NCI-H2029 treated with DMSO at 0.1 percent for 48 hours (cell line): ENCODE measurements at places on chromosomes 2 and 18.

GRCh38 chr2:43006834-43007543 lies 214.6 kb upstream of the HAAO start:
- DNase-seq, result no peak

DNA sequence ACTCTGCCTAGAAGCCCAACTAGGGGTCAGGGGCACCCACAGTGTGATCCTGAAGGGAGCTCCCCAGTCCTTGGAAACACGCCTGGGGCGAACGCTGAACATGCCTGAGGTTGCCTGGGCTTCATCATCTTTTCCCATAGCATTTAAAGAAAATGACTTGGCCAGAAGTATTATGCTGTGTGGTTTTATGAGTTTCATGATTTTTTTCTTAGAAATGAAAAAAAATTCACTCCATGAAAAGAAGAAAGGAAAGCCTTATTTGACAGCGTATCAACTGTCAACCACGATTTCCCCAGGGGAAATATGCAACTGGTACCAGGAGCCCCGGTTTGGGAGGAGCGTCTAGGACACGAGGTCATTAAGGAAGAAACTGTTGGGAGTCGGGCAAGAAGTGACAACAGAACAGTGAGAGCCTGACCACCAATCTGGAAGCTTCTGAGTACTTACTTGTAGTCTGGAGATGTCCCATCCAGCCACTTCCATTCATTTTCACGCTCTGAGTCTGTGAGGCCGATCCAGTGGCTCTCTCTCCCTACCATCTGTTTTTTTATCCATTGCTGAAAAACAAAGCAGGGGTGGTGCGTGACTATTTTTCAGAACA lies 63.5 kb upstream of the THOC1 start:
- no peak for DNase-seq

DNA sequence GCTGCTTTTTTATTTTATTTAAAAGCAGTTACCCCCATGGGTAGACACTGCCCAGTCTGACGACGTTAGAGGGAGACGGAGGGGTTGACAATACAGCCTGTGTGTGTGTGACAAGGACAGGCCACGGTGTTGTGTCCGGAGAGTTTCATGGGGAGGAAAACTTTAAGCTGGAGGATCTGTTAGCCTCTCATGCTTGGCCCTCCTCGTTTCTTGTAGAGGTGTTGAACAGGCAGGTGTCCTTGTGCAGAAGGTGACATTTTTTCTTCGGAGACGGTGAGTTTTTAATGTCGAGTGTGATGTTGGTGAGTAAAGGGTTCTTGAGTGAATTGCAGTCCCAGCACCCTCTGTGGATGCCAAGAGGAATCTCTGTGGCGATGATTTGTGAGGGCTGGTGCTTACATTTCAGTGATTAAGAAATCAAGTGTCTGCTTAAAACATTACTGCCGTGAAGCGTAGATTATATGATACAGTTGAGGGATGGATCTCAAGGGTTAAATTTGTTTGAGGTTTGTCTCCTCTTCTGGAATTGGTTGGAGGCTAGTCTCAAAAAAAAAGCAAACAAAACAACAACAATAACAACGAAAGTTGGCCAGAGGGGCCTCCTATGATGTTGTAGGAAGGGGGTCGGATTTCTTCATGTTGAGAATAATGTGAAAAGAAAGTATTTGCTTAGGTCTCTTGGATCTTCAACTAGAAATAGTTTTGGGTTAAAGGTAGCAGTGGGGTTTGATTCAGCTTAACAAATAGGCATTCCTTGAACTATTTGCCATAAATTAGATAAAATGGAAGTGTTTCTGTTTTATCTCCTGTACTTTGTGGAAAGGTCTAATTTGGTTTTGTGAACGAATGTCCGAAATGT lies 1.6 kb downstream of the NCOA1 start:
- no peak for DNase-seq

GRCh38 chr2:53508667-53509066 lies 258.9 kb upstream of the CHAC2 start:
- no peak for DNase-seq

- DNase-seq, result no peak
Measured at GRCh38 chr2:214401580-214401979, 9.3 kb upstream of the VWC2L start.

DNA sequence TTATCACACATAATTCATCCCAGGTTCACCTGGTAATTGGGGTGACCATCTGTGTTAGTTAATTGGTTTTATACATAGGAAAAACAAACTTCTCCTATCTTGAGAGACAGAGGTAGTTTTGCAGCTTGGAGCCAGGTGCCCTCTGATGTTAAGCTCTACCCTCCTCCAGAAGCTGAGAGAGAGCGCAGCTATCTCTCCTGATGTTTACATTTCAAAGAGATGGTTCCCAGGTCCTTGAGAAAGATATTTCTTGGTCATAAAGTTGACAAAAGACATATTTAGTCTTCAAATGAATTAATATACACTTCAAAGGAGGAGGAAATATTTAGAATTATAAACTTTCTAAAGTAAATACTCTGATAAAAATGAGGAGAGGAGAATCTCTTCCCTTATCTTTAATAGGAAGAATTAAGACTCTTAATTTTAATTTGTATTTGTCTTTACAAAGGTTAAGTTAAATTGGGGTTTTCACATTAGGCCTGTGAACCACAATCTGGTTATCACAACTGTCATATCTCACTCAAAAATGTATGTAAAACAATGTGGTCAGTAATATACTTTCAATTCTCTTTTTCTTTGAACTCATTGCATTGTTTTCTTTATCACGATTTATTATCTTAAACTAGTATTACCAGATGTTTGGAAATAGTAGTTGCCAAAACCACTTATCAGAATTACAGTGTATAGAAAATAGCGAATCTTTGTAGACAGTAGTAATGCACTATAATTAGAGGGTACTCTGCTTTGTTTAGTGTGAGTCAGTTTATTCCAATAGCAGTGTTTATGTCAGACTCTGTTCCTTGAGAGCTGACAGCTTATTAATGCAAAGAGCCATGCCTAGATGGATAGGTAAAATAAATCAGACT lies 26.8 kb downstream of the SERPINB4 start:
- no peak for DNase-seq
